ENCODE measurements at places on chromosomes 6 and 20.

- DNase-seq = no peak
Observed at GRCh38 chr6:128599036-128599435, 78.6 kb upstream of the PTPRK start.

GRCh38 chr20:24461848-24462247 lies 7.6 kb upstream of the SYNDIG1 start:
- no peak for DNase-seq

DNA sequence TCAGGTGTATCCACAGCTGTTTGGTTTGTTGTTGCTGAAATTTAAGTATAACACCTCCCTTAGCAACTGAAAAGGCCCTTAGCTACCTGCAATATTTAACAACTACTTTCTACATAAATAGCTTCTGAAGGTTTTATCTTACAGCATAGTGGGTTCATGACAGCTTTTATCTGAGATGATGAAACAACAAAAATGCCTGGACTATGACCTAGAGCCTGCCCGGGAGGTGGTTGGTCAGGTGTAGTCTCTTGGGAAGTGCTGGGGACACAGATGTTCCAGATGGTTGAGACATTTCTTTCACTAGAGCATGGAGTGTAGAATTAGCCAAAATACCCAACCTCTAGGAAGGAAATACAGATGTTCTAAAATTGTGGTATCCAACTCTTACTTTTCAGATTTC lies 705.4 kb downstream of the MAFB start:
- no peak for DNase-seq

DNA sequence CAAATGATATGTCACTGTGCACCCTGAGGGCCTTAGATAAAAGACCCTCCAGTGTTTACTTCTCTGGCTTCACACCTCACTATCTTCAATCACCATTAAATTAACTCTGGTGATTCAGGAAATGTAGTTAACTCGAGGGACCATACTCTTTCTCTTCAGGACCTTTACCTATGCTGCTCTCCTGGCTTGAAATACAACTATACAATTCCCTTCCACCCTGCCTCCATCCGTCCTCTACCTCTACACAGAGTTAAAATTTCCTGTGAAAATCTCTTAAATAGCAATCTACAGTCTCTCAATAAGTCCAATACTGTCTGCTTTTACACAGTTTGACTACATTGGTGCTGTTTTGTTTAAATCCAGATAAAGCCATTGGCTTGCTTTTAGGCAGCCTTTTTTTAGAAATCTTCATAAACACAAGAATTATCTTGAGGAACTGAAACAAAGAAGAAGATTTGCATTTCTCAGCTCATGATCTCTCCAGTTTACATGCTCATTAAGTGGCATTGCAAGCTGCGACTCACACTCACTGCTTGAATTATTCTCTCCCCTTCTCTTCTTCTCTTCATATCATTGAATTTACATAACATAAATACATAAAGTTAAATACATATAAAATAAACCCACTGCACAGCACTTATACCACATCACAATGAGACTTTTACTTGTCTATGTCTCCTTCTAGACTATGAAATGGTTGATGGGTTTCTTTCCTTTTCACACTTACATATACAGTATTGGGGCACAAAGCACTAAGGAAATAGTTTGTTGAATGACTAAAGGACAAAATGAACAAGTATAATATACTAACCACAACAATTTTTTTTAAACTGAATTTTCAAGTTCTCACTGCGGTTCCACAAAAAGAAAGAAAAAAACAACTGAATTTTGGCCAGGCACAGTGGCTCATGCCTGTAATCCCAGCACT lies 239.0 kb upstream of the KCNQ5 start:
- no peak for DNase-seq

DNA sequence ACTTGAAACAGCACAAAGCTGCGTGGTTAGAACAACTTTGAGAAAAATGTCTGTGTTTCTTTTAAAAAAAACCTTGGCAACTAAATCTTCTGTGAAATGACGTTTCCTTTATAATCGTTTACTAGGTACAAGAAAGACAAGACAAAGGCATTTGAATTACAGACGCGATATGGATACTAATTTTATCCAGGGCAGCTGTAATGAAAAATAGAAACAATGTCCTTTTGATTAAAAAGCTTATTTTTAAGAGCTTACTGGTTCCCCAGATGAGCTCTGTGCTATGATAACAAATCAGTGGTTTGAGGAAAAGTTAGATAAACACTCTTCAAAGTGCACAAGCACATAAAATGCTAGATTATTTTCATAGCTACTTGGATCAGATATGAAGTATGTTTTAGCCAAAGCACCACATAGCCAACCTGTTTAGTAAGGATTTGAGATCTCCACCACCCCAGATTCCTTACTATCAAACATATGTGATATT lies 1.6 kb upstream of the SYNCRIP start:
- DNase-seq = no peak

- no peak for DNase-seq
Observed at GRCh38 chr20:61761453-61762166, 304.1 kb downstream of the TAF4 start.

GRCh38 chr6:90214461-90214860 lies 82.2 kb downstream of the BACH2 start:
- no peak for DNase-seq

GRCh38 chr20:49343246-49343645 lies 65.4 kb upstream of the ZNFX1 start:
- no peak for DNase-seq

GRCh38 chr6:125959041-125959440 lies 2.5 kb downstream of the HINT3 start:
- no peak for DNase-seq

Measured in type B pancreatic cell (in vitro differentiated cells).